ENCODE measurements at places on chromosomes 12 and 14.

DNA sequence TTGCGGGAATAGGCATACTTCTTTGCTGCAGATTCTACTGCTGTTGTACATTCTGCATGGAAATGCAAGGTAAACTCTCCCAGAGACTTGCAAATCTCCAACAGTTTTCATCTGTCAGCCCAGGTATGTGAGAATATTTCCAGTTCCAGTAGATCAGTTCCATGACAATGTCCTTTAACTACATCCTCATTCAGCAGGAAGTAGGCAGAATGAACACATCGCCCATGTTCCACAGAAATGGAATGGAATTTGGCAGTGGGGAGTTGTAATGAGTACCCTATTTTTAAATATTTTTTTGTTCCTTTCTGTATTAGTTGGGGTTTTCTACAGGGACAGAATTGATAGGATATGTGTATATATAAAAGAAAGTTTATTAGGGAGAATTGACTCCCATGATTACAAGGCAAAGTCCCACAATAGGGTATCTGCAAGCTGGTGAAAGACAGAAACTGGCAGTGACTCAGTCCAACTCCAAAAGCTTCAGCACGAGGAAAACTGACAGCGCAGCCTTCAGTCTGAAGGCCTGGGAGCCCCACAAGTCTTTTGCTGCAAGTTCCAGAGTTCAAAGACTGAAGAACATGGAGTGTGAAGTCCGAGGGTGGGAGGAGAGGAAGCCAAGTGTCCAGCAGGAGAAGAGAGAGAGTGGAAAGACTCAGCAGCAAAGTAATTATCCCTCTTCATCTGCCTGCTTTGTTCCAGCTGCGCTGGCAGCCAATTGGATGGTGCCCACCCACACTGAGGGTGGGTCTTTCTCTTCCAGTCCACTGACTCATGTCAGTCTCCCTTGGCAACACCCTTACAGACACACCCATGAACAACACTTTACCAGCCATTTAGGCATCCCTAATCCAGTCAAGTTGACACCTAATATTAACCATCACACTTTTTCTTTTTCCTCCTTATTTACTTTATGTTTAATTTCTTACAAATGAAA, 110.4 kb upstream of the SCAF11 start:
- no peak for DNase-seq

- DNase-seq = peak; percentile 32
Observed at GRCh38 chr12:30164382-30165318, 380.9 kb upstream of the TMTC1 start.

- no peak for DNase-seq
Observed at GRCh38 chr14:97381309-97381708, 584.1 kb downstream of the VRK1 start.

GRCh38 chr12:124517260-124518050, 50.0 kb downstream of the NCOR2 start:
- DNase-seq = no peak

DNA sequence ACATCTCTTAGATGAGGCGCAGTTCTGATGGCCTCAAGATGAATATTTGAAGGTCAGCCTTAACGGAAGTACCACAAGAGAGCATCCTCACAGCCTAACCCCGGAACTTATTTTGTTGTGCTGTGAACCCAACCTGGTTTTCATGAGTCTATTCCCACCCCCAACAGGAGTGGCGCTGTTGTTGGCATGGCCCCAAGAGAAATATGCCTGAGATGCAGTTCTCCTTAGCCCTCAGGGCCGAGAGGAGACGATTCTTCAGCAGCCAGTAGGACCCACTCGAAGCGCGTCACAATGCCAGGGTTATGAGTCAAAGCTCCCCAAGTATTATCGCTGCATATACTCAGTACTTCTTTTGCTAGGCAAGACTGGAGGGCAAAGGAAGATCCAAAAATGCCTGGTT, 24.5 kb upstream of the BCL11B start:
- DNase-seq = no peak

GRCh38 chr12:24393071-24393470, 443.6 kb upstream of the SOX5 start:
- no peak for DNase-seq

Measured in OCI-M1 (cell line).